ENCODE measurements at places on chromosomes 5 and 9.

- DNase-seq, result no peak
These were observed 3.4 kb downstream of the RPL37 start for GRCh38 chr5:40831346-40832210.

DNA sequence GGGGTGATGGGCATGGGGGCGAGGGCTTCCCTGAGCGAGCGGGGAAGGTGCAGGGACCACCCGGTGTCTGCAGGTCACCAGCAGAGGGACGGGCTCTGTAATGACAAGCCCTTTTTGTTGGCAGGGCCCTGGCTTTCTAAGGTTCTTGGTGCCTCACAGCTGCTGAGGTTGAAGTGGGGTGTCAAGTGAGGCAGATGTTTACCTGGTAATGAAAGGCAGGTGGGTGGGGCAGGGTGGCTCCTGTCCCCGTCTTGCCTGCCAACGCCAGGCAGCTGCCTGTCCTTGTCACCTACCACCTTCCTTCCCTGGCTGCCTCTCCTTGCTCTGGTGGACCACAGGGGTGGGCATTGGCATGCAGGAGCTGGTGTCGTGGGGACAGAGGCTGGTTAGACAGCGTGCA lies 41.0 kb upstream of the SEMA4D start:
- DNase-seq, result no peak

DNA sequence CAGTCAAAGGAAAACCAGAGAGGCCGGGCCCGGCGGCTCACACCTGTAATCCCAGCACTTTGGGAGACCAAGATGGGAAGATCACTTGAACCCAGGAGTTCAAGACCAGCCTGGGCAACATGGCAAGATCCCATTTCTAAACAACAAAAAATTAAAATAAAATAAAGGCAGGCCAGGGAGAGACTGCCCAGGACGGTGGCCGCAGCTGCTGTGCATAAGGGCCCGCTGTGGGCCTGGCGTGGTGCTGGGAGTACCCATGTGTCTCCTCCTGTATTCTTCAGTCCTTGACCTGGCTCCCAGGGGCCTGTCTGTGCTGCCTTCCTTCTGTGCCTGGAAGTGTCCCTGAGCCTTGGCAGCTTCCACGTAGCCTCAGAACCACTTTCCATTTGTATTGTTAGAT lies 56.8 kb upstream of the CNOT6 start:
- no peak for DNase-seq

GRCh38 chr5:178114325-178115135 lies 1.2 kb downstream of the N4BP3 start:
- no peak for DNase-seq

GRCh38 chr5:10550222-10550995 lies 13.5 kb upstream of the ANKRD33B start:
- no peak for DNase-seq

DNA sequence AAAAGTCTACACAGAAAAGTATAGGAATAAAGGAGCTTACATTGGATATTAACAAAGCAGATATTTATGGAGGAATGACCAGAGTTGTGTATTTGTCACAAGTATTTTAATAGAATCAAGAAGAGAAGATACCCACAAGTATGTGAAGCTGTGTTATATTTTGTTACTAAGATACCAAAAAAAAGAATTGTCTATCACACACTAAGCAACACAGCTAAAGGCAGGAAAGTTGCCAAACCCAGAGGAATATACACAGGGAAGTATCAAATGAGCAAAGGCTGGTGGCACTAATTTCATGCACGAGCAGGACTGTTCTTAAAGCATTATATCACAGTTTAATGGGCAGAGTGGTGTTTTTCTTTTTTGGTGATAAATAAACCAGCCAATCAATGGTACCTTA lies 30.9 kb upstream of the RAI14 start:
- no peak for DNase-seq

DNA sequence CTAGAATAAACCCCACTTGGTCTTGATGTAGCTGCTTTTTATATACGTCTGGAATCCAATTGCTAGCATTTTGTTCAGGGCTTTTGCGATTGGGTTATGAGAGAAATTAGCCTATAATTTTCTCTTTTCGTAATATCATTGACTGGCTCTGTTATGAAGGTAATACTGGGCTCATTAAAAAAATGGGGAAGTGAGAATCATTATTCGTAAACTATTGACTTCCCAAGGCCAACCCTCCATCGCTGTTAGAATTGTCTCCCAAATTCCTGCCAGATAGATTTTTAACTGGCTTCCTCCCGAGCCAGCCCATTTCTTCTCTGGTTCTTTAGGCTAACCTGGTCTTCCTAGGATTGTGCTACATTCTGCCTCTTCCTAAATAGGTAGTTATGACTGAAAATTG lies 35.9 kb upstream of the GRPEL2 start:
- no peak for DNase-seq

DNA sequence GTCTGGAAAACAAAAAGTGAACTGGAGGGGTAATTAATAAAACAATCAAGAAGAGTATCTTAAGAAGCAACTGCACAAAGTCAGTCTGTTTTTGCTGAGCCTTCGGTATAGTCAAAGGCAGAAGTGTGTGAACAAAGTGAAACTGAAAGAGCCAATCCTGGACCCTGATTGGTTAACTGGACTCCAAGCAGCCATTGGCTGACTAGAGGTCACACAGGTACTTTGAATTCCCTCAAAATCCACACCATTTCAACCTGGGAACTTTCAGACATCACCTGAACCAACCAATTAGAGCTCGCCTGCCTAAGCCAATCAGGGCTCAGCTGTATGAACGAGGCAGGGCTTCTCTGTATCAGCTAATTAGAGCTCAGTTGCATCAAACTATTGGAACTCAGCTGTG lies 286.7 kb downstream of the TLE4 start:
- no peak for DNase-seq

DNA sequence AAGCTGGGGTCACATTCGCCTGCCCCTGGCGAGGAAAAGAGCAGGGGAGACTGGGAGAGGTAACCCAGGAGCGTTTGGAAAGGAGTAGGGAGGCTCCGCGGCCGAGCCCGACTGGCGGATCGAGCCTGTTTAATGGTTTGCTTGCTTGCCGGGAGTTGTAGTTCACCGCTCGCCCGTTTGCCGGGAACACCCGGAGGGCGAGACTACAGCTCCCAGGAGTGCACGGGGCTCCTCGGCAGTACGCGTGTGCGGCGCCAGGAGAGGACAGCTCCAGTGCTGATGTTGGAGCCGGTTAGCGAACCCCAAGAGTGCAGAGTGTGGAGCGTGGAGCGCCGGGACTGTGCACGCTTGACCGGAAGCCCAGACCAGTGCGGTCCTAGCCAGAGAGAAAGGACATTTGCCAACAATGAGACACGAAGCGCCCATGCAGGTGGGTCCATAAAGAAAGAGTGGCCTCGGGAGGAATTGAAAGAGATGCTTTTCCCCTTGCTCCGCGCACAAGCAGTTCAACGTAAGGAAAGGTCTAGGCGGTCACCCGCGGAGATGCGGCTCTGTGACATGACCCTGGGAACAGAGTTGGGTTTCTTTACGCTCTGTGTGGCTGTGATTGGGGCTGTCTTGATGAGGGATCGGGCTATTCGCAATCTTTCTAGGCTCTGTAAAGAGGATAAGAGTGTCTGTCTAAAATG lies at the start of gene RAB3C:
RAB3C (plus strand) TSS at position 273 of the 689 bp plus-strand sequence; CDS start at position 407, 134 bp downstream.
- DNase-seq, result peak; percentile 17

GRCh38 chr5:35313291-35313690 lies 83.0 kb upstream of the PRLR start:
- DNase-seq, result no peak

GRCh38 chr9:2559192-2560152 lies 62.1 kb upstream of the VLDLR start:
- DNase-seq, result no peak

DNA sequence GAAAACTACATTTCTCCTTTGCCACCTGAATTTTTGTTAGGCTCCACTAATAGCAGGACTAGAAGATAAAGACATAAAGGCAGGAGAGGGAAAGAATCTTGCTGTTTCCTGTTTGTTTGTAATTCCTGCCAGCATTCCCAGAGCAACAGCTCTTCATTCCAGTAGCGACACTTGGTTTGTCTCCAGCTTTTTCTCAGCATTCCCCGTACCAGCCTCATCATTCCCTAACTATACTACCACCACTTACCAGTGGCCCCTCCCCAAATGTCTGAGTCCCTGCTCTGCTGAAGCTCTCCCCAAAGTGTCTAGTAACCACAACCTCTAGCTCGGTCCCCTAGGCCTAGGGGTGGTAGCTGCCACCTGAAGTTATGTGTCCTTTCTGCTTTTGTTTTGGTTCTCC lies 18.6 kb downstream of the CETN3 start:
- DNase-seq, result no peak

DNA sequence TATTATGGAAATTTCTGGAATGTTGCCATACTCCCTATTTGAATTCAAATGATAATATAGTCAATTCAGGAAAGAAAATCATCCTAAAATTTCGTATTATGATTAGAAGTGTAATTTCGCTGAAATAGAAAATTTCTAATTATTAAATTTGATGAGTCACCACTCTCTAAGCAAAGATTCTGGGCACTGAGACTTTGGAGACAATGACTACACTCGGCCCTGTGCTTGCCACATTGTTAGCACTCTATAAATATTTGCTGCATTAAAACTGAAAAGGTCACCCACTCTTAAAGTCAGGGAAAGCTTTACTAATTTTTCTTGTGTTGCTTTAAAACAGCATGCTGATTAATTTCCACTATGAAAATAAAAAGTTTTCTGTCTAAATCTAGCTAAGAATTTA lies 240.3 kb downstream of the TLE4 start:
- no peak for DNase-seq

DNA sequence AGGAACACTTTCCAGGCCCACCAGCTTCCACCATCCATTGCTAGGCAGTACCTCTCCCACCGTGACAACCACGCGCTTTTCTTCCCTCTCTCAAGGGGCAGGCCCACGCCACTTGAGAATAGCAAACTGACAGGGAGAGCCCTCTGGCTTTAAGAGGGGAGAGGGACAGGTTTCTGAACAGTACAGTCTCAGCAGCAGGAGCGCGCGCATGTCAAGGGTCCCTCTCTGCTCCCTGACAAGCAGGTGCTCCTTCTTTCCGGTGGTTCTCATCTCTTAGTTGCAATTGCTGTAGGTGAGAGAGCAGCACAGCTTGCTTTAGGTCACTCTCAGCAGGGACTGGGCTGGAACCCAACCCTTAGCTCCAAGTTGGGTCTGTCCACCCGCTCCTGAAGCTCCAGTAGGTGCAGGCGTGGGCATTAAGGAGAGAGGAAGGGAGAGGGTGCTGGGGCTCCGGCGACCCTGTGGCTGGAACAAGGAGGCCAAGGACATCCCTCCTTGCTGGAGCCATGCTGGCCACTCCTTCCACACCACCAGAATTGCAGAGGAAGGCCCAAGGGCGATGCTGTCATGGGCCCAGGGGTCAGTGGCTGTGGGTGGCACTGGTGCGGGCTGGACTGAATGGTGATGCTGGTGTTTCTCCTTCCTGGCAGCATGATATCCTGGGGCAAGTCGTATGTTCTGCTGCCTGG lies 9.0 kb upstream of the PHF2 start:
- DNase-seq, result no peak

GRCh38 chr9:68648971-68649370 lies 56.1 kb upstream of the PIP5K1B start:
- no peak for DNase-seq
